ENCODE measurements at places on chromosomes 4 and X. TPM values are rescaled to one million over a fixed set of nuclear protein-coding genes. Genes with fewer than 3 reads are reported as not detected.

The GDPD2 gene
- 0.11 TPM for total RNA-seq

The CC2D2A gene
- total RNA-seq = not detected

DNA sequence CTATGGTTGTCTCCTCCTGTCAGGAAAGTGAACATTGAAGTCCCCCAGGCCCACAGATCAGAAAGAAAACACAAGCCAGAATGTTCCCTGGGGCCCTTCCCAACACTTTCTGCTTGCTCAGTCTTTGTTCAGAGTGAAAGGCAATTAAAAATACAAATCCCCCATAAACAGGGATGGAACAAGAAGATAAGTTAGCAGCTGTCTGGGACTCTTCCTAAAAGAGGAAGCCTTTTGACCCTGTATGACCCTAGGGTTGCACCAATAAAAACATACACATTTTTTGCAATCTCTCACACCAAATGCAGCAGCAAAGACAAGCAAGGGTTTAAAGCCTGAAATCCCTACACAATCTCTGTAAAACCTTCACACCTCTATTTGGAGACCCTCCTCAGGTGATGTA, 22.6 kb downstream of the IRF2 start:
- H3K27me3 ChIP-seq = no peaks in the 10 kb centered on the region
- peaks cover 35% of the 10 kb centered on the region for H3K36me3 ChIP-seq
- no peak for DNase-seq
- no peak overlapping the region for H3K4me3 ChIP-seq
- H3K27ac ChIP-seq = no peak overlapping the region

DNA sequence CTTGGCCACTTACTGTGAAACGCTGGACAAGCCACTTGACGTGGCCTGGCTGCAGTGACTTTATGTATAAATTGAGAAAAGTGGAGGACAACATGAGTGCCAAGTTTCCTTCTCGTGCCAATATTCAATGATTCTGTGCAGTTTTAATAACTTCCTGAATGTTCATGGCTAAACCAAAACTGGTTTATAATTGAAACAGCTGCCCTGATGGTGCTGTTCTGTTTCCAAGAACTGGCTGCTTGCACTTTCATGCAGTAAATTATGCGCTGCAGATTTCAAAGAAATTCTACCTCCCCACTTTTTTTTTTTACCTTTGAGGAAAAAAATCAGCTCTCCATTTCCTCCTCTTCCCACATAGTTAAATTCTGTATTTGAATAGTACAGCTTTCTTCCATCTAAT, 205.2 kb upstream of the CASK start:
- H3K4me3 ChIP-seq = no peak overlapping the region
- H3K27ac ChIP-seq = no peak overlapping the region
- no peaks in the 10 kb centered on the region for H3K36me3 ChIP-seq
- no peak for DNase-seq
- H3K27me3 ChIP-seq = no peaks in the 10 kb centered on the region

The MAGEA8 gene
- total RNA-seq = not detected

GRCh38 chr4:95204267-95204844, 344.4 kb downstream of the UNC5C start:
- no peak overlapping the region for H3K27ac ChIP-seq
- H3K4me3 ChIP-seq = no peak overlapping the region
- H3K36me3 ChIP-seq = no peaks in the 10 kb centered on the region
- no peak for DNase-seq
- no peaks in the 10 kb centered on the region for H3K4me1 ChIP-seq
- no peaks in the 10 kb centered on the region for H3K27me3 ChIP-seq

The LGI2 gene
- not detected for total RNA-seq

The PCDH19 gene
- not detected for total RNA-seq

GRCh38 chr4:25859429-25860148, 3.2 kb downstream of the SEL1L3 start:
- no peaks in the 10 kb centered on the region for H3K27me3 ChIP-seq
- H3K27ac ChIP-seq = peak overlapping the region; percentile 96
- peaks cover 12% of the 10 kb centered on the region for H3K36me3 ChIP-seq
- H3K4me1 ChIP-seq = peaks cover 66% of the 10 kb centered on the region

- no peaks in the 10 kb centered on the region for H3K27me3 ChIP-seq
- peak overlapping the region; percentile 99 for H3K27ac ChIP-seq
- peak overlapping the region; percentile 80 for H3K4me3 ChIP-seq
- DNase-seq = peak; percentile 84
Measured at GRCh38 chrX:40175511-40176350, 78.0 kb upstream of the BCOR start.

The TXK gene
- total RNA-seq = 18.2 TPM

DNA sequence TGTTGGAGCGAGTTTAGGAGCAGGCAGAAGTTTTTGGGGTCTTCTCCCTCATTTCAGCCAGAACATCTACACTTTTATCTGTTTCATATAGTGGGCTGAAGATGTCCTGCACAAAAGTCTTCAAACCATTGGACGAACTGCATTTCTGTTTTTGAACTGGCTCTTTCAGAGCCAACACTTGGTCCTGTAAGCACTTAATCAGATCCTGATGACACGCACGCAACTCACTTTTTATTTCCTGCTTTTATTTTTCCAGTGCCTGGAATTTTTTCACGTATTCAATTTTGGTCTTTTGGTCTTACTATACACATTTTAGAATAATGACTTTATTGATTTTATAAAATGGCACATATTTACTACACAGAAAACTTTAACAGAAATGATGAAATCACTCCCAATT, 40.2 kb upstream of the NKX3-2 start:
- no peak for DNase-seq
- H3K27me3 ChIP-seq = no peaks in the 10 kb centered on the region
- no peak overlapping the region for H3K4me3 ChIP-seq
- no peak overlapping the region for H3K27ac ChIP-seq

- no peak for DNase-seq
- H3K4me1 ChIP-seq = no peaks in the 10 kb centered on the region
- no peaks in the 10 kb centered on the region for H3K36me3 ChIP-seq
- no peak overlapping the region for H3K27ac ChIP-seq
- no peaks in the 10 kb centered on the region for H3K27me3 ChIP-seq
Measured at GRCh38 chr4:23916282-23916681, 26.4 kb upstream of the PPARGC1A start.

GRCh38 chr4:160026721-160027120, 923.8 kb downstream of the RAPGEF2 start:
- no peak for DNase-seq
- H3K4me1 ChIP-seq = no peaks in the 10 kb centered on the region
- no peak overlapping the region for H3K27ac ChIP-seq
- no peak overlapping the region for H3K4me3 ChIP-seq
- no peaks in the 10 kb centered on the region for H3K36me3 ChIP-seq

- H3K36me3 ChIP-seq = no peaks in the 10 kb centered on the region
- H3K27ac ChIP-seq = no peak overlapping the region
- H3K4me3 ChIP-seq = no peak overlapping the region
- H3K4me1 ChIP-seq = peaks cover 9% of the 10 kb centered on the region
- DNase-seq = peak; percentile 38
- H3K27me3 ChIP-seq = no peaks in the 10 kb centered on the region
Measured at GRCh38 chrX:13898603-13899002, 81.7 kb upstream of the GPM6B start.

DNA sequence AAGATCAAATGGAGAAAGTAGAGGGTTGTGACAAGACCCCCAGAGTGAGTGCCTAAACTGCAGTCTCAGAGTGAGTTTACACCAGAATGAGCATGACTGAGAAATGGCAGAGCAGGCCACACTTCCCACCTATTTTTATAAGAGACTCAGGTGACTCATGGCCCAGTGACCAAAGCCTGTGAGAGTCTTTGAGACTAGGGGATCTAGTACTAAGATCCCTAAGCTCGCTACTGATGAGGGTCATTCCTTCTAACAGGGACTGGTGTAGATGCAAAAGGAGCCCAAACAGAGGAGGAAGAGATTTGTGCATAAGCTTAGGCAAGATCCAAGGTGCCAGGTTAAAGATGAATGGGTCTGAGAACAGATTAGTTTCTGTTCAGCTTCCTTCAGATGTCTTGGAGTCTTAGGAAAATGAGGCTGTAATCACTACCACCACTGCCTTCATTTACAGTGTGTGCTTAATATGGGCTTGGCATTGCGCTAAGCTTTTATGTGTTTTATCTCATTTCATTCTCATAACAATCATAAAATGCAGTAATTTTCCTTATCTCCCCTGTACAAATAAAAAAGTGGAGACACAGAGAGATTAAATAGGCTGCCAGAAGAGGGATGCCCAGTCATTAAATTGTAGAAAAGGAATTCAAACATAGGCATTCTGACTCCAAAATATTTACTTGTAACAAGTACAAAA, 62.8 kb downstream of the RWDD4 start:
- H3K36me3 ChIP-seq = no peaks in the 10 kb centered on the region
- no peak overlapping the region for H3K27ac ChIP-seq
- no peaks in the 10 kb centered on the region for H3K4me1 ChIP-seq
- no peak overlapping the region for H3K4me3 ChIP-seq
- no peak for DNase-seq

- no peak for DNase-seq
- no peaks in the 10 kb centered on the region for H3K27me3 ChIP-seq
- H3K27ac ChIP-seq = no peak overlapping the region
- H3K4me1 ChIP-seq = no peaks in the 10 kb centered on the region
Measured at GRCh38 chr4:77930876-77931275, 68.2 kb downstream of the MRPL1 start.

DNA sequence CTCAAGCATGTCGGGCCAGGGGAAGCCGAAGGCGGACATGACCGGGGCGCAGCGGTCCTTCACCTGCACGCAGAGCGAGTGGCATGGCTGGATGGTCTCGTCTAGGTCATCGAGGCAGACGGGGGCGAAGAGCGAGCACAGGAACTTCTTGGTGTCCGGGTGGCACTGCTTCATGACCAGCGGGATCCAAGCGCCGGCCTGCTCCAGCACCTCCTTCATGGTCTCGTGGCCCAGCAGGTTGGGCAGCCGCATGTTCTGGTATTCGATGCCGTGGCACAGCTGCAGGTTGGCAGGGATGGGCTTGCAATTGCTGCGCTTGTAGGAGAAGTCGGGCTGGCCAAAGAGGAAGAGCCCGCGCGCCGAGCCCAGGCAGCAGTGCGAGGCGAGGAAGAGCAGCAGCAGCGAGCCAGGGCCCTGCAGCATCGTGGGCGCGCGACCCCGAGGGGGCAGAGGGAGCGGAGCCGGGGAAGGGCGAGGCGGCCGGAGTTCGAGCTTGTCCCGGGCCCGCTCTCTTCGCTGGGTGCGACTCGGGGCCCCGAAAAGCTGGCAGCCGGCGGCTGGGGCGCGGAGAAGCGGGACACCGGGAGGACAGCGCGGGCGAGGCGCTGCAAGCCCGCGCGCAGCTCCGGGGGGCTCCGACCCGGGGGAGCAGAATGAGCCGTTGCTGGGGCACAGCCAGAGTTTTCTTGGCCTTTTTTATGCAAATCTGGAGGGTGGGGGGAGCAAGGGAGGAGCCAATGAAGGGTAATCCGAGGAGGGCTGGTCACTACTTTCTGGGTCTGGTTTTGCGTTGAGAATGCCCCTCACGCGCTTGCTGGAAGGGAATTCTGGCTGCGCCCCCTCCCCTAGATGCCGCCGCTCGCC, at the start of gene SFRP2:
Gene SFRP2, minus strand, starts transcription at position 671 of the 864 bp plus-strand sequence. Its CDS starts 248 bp downstream, at position 423.
- peak within 1 kb of the TSS; percentile 57 for H3K4me3 ChIP-seq
- peaks cover 45% of the 10 kb centered on the region for H3K4me1 ChIP-seq
- DNase-seq = peak; percentile 29

GRCh38 chr4:47084111-47084510, 52.7 kb downstream of the GABRB1 start:
- H3K36me3 ChIP-seq = no peaks in the 10 kb centered on the region
- no peak for DNase-seq
- H3K27ac ChIP-seq = no peak overlapping the region
- no peaks in the 10 kb centered on the region for H3K4me1 ChIP-seq

DNA sequence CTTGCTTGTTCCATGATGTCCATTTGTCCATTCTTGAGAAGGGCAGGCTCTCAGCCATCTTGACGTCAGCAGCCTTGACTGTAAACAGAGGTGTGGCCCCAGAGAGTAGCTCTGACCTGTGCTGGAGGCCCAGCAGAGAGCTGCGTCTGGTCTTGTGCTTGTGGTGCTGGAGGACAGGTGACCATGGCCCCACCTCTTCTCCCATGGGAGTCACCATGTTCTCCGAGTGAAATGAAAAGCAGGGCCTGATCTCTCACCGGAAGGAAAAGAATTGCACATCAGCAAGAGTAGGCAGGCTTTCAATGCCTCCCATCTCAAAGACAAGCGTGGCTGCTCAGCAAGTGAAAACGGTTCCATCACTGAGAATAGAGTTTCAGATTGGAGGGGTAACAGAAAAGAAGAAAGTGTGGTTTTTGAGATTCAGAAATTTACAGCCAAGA, 11.5 kb downstream of the PARM1 start:
- peaks cover 7% of the 10 kb centered on the region for H3K27me3 ChIP-seq
- no peaks in the 10 kb centered on the region for H3K36me3 ChIP-seq
- no peak overlapping the region for H3K27ac ChIP-seq
- H3K4me1 ChIP-seq = no peaks in the 10 kb centered on the region
- no peak overlapping the region for H3K4me3 ChIP-seq

The MBNL3 gene
- 15.3 TPM for total RNA-seq

The RGN gene
- total RNA-seq = not detected

GRCh38 chr4:15428611-15429010, 778 bp downstream of the C1QTNF7 start:
- no peak overlapping the region for H3K4me3 ChIP-seq
- H3K36me3 ChIP-seq = no peaks in the 10 kb centered on the region
- peaks cover 25% of the 10 kb centered on the region for H3K4me1 ChIP-seq
- peaks cover 1% of the 10 kb centered on the region for H3K27me3 ChIP-seq

The NUP62CL gene
- total RNA-seq = 2.5 TPM

DNA sequence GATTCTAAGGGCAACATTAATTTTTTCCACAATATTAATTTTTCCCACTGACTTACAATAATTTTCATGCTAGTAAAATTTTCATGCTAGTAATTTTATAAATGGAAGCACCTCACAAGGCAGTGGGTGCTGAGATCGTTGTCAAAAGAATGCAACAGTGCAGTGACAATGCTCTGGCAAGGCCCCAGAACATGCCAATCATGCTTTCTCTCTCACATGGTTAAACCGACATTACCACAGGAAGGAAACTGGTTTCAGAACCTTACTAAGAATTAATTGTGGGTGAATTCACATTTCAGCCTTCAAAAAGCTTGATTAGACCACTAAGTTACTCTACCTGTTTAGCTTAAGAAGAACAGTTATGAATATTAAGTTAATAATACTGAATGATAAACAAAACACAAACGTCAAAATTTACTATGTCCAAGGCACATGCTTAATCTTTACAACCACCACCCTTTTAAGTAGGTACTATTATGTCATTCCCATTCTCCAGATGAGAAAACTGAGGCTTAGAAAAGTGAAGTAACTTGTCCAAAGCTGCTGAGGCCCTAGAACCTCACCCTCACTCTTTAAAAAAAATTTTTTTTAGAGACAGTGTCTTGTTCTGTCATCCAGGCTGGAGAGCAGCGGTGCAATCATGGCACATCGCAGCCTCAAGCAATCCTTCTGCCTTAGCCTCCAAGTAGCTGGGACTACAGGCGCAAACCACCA, 10.0 kb upstream of the OPHN1 start:
- H3K27ac ChIP-seq = no peak overlapping the region
- H3K36me3 ChIP-seq = no peaks in the 10 kb centered on the region
- H3K27me3 ChIP-seq = no peaks in the 10 kb centered on the region
- peak; percentile 15 for DNase-seq

- H3K36me3 ChIP-seq = peaks cover 5% of the 10 kb centered on the region
- no peaks in the 10 kb centered on the region for H3K27me3 ChIP-seq
- no peak overlapping the region for H3K27ac ChIP-seq
- H3K4me3 ChIP-seq = no peak overlapping the region
- no peak for DNase-seq
- H3K4me1 ChIP-seq = peaks cover 52% of the 10 kb centered on the region
Measured at GRCh38 chr4:150971901-150972300, 43.2 kb downstream of the LRBA start.

The FGF16 gene
- total RNA-seq = not detected

The SOWAHB gene
- not detected for total RNA-seq

The MSANTD1 gene
- total RNA-seq = 0.69 TPM

- no peaks in the 10 kb centered on the region for H3K4me1 ChIP-seq
- peak; percentile 82 for DNase-seq
- no peak overlapping the region for H3K27ac ChIP-seq
- no peaks in the 10 kb centered on the region for H3K36me3 ChIP-seq
- no peak overlapping the region for H3K4me3 ChIP-seq
Measured at GRCh38 chr4:1628892-1629698, 55.0 kb downstream of the FAM53A start.

Measured in activated CD4-positive, alpha-beta T cell treated with anti-CD3 and anti-CD28 coated beads for 36 hours (primary cell).